ENCODE measurements at places on chromosomes 3 and 15. TPM values are rescaled to one million over a fixed set of nuclear protein-coding genes. Genes with fewer than 3 reads are reported as not detected.

SERPINI2 gene
- not detected for total RNA-seq

CPLX3 gene
- not detected for total RNA-seq

AP3B2 gene
- not detected for total RNA-seq

ZFYVE19 gene
- total RNA-seq: 21.4 TPM

CACNA2D3 gene
- not detected for total RNA-seq

GRM2 gene
- total RNA-seq: not detected

VPS39 gene
- 41.3 TPM for total RNA-seq
